ENCODE measurements at places on chromosomes 16 and 17.

DNA sequence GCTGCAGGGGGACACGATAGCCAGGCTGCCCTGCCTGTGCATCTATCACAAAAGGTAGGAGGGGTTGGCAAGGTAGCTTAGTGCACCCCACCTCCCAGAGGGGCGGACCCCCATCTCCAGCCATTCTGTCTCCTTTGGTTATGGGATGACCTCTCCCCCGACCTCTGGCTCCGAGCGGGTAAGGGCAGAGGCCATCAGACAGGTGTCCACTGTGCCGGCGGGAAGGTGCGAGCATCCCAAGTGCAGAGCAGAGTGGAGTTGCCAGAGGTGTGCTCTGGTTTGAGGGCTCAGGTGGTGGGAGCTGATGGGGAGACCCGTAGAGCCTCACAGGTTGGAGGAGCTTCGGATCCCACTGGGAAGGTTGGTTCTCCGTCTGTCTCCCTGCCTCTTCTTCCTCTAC lies 11.7 kb downstream of the LDHD start:
- DNase-seq = no peak

- DNase-seq = no peak
Observed at GRCh38 chr17:40522250-40522960, 21.0 kb upstream of the TNS4 start.

DNA sequence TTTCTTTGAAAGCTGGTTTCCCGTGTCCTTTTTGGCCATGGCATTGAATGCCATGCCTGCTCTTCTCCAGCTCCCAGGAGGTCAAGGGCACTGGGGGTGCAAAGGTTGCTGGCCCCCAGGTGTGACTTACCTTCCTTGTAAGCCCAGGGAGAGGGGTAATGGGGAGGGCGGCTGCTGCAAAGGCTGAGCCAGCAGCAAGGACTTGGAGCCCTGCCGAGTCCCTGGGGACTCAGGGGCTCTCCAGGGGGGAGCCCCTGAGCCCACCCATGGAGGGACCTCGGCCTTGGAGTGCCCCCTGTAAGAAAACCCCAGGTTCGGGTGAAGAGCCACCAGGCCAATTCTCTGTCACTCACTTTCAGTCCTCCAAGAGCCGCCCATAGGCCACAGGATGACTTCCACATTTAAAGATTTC lies 5.9 kb upstream of the CCL22 start:
- DNase-seq = no peak

- DNase-seq = no peak
Observed at GRCh38 chr17:9158544-9159452, 137.5 kb downstream of the NTN1 start.

DNA sequence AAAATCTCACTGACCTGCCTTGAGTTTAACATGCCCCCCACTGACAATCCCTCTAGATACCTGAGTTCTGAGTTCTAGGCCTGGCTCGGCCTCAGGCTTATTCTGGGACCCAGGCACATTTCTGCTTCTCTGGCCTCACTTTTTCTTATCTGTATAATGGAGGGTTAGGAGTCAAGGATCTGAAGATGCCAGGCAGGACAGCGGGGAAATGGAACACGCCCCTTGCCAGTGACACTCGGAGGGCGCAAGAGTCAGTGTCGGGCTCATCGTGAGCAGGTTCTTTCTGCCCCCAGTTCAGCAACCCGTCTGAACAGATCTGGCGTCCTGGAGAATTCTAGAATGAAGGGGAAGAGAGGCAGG lies 567 bp upstream of the MT3 start:
- no peak for DNase-seq

GRCh38 chr17:82892899-82893565 lies 53.2 kb upstream of the ZNF750 start:
- no peak for DNase-seq

DNA sequence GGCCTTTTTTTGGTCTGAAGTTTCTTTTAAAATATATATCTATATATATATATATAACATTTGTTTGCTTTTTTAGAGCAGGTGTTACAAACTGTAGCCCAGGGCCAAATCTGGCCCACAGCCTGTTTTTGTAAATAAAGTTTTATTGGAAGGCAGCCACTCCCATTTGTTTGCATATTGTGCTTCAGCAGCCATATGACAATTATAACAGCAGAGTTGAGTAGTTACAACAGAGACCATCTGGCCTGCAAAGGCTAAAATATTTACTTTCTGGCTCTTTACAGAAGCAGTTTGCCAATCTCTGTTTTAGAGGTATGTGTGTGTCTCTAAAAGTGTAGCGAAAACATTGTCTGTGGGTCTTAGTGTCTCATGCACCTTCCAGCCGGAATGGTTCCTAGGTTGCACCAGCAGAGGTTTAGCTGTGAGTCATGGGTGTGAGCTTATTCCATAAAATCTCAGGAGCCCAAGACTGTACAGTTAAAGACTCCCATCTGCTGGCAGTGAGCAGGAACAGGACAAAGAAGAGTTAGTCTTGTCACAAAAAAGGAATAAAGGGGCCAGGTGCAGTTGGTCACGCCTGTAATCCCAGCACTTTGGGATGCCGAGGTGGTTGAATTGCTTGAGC lies 23.8 kb downstream of the LCMT1 start:
- DNase-seq = no peak

GRCh38 chr16:14405611-14406537 lies 224.2 kb downstream of the PARN start:
- DNase-seq = no peak

GRCh38 chr17:81558941-81559806 lies 7.0 kb upstream of the FAAP100 start:
- no peak for DNase-seq

- no peak for DNase-seq
Observed at GRCh38 chr16:62909597-62909996, 873.4 kb upstream of the CDH8 start.

DNA sequence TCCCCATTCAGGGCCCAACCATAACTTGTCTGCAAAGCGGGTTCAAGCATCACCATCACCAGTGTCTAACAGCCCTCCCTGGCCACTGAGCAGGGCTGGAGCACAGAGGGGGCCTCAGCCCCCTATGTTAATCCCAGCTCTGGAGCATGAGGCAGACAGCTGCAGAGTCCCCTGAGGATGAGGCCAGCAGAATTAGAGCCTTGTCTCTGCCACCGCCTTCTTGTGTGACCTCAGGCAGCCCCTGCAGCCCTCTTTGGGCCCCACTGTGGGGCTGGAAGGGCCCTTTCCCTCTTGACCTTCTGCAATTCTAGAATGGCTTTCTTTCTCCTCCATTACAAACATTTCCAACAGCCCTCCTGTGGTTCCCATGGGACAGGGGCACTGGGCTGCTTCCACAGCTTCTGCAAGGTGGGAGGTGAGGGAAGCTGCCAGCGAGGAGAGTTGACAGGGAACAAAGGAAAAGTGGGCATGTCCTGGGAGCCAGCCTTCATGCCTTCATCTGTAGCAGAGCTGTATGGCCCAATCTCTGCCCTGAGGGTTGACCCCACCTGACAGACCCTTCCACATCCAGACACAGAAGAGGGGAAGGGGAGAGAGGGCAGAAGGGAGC lies 65.7 kb downstream of the TMEM132E start:
- DNase-seq = no peak

- DNase-seq = no peak
Observed at GRCh38 chr17:9090641-9091096, 69.4 kb downstream of the NTN1 start.

- DNase-seq = no peak
Observed at GRCh38 chr17:39845052-39845846, 18.9 kb downstream of the IKZF3 start.

DNA sequence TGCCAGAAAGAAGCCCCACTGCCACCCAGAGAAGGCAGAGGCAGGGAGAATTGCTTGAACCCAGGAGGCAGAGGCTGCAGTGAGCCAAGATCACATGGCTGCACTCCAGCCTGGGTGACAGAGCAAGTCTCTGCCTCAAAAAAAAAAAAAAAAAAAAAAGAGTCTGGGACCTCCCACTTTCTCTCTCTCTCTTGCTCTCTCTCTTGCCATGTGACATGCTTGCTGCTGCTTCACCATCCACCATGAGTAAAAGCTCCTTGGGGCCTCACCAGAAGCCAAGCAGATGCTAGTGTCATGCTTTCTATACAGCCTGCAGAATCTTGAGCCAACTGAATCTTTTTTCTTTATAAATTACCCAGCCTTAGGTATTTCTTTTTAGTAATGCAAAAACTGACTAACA lies 21.5 kb upstream of the SRSF1 start:
- no peak for DNase-seq

- DNase-seq = no peak
Observed at GRCh38 chr17:64773386-64773835, 111.3 kb upstream of the SMURF2 start.

DNA sequence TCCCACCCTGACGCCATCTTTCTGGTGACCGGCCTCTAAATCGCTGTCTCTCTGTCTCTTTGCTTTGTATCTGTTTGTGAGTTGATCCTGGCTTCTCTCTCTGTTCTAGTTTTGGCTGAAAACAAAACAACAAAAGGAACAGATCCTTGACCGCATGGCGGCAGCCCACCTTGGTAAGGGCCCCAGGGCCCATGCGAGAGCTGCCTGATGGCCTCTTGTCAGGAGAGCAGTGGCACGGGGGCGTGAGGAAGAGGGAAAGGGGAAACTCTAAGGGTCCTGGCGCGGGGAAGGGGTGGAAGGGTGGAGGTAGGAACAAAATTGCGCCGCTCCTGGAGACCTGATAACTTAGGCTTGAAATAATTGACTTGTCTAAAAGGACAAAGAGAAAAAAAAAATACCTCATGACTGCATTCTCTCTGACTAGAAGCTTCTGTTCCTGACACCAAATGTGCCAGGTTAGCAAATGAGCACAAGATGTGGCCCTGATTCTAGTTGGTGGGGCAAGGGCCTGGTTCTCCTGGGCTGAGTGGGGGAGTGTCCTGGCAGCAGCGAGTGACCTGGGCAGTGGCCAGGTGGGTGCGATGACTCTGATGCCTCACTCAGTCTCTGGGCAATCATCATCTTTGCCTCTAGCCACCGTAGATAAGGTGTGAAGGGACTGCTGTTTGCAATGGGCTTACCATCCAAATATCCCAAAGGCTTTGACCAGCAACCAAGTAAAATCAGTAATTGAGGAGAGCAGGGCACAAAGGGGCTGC lies 66.0 kb downstream of the YPEL2 start:
- DNase-seq = no peak

- peak; percentile 25 for DNase-seq
Observed at GRCh38 chr16:70696952-70697593, 11.2 kb upstream of the MTSS2 start.

GRCh38 chr16:56279132-56279531 lies 87.8 kb downstream of the GNAO1 start:
- DNase-seq = no peak

DNA sequence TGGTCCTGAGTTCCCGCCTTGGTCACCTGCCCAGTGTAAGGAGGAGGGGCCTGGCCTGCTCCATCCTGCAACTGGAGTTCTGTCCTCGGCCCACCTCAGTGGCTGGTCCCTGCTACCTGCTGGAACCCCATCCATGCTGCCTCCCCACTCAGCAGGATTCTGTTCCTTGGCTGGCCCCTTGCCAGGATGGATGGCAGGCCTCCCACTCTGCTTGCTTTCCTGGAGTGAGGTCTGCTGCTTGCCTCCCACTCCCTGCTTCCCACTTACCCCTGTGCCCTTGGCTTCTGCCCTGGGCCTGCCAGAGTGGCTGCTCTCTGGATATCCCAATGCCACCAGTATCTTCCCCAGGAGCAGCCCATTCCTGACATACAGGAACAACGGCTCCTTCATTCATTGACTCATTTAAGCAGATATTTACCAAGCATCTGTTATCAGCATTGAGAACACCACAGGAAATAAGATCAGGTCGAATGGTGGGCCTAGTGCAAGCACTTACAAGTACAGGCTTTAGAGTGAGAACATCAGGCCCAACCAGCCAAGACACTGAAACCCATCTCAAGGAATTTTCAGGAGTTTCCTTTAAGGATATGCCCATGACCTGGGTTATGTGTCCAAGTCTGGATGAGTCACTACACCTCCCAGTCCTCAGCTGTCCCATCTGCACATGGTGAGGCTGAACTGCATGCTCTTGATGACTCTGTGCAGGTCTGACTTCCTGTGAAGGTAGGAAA lies 17.0 kb upstream of the RPRML start:
- DNase-seq = no peak

GRCh38 chr17:63477480-63478440 lies 899 bp downstream of the ACE start:
- no peak for DNase-seq

DNA sequence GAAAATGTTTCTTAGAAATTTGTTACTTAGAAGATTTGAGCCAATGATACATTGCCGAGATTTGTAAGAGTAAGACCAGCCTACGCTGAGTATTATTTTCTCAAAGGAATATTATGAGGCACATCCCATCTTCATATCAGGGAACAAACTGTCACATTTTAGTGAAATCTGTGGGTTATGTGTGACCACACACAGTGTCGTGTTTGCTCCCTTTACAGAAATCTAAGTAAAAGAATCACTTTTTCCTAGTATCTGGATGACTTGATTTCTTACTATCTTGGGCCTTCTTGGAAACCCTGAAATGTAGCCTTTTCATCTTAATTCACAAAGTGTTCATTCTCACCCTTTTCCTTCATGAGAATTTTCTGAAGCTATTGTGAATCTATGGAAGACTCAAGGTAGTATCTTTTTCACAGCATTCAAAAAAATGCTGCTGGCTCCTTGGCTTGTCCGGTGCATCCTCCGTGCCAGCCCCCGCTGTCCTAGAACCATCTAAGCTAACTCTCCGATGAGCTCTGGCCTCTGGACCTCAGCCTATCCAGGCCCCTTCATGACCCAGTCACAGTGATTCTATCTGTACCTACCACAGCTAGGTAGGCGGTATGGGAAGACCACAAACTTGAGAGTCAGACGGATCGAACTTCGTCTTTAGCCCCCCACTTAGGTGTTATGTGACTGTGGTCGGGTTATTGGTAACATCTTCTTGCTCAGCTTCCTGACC lies 524.3 kb downstream of the MAF start:
- DNase-seq = no peak

GRCh38 chr16:53995378-53995777 lies 291.2 kb downstream of the IRX3 start:
- no peak for DNase-seq

DNA sequence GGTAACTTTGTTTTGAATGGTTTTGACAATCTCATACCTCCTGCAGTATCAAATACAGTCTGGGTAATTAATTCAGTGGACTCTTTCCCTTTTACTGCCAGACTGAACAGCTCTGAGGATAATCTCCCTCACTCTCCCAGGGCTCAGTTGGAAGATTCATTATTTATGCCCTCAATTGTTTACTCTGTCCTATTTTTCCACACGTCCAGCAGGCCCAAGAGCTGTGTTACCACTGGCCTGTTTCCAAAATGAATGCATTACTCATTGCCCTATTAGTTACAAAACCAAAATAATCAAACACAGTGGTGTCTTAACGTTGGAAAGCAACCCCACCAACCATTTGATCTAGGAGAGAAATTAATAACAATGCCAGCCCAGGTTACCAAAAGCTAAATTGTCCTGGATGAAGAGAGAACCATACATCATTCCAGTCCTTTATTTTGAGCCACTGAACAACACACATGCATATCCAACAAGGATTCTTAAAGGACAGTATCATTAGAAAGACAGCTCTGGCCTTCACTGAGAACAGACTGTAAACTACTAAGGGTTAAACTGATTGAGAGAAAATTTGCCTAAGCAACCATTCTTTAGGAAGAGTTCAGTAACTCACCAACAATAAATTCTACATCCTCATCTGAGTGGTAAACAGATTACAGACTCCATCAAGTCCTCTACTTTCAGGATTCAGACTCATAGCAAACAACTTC lies 34.5 kb downstream of the FAM222B start:
- DNase-seq = no peak

GRCh38 chr17:30831257-30831656 lies 509 bp upstream of the ATAD5 start:
- no peak for DNase-seq

- DNase-seq = no peak
Observed at GRCh38 chr17:82098939-82099763, 1.1 kb upstream of the FASN start.
